ENCODE measurements at places on chromosomes 16 and 17.

- peak; percentile 46 for DNase-seq
These were observed 8.1 kb upstream of the PMP22 start for GRCh38 chr17:15273141-15273793.

GRCh38 chr17:58357312-58358297, 5.6 kb upstream of the SUPT4H1 start:
- DNase-seq, result no peak

- DNase-seq, result no peak
These were observed 5.9 kb downstream of the ZDHHC7 start for GRCh38 chr16:85005285-85006069.

GRCh38 chr17:6986676-6987075, 9.2 kb upstream of the ALOX12 start:
- DNase-seq, result no peak

DNA sequence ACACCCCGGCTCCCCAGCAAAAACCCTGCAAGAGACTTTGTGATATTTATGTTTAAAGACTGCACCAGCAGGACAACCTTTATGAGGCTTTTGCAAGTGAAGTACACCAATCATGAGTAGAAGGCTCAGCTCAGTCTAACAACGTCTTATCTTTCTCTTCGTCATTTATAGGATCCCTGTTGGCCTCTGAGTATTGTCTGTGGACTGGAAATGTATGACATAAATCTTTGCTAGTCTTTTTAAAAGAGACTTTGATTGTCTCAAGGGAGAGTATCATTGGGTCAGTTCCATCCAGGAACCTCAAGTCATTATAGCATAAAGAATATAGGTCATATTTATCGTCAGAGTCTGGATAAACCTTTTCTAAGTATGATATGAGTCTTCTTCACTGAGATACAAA, 505.0 kb upstream of the SOX9 start:
- DNase-seq, result no peak
